ENCODE measurements at places on chromosomes 13 and 19. TPM values are rescaled to one million over a fixed set of nuclear protein-coding genes. Genes with fewer than 3 reads are reported as not detected.

GRCh38 chr13:85833921-85834320 lies 34.7 kb upstream of the SLITRK6 start:
- no peak for DNase-seq

GRCh38 chr19:7426986-7427385 lies 61.8 kb downstream of the PEX11G start:
- DNase-seq: no peak

Gene ZNF227
- total RNA-seq: 37.3 TPM

Gene NBEA
- total RNA-seq: 31.0 TPM

All from neural progenitor cell (in vitro differentiated cells).